Activated T-cell treated with anti-CD3 and anti-CD28 coated beads, Interleukin-2, amount 50 U/mL, for 72 hours (primary cell): ENCODE measurements at places on chromosomes 4 and X. TPM values are rescaled to one million over a fixed set of nuclear protein-coding genes. Genes with fewer than 3 reads are reported as not detected.

Gene FAM114A1
- 0.83 TPM for total RNA-seq

DNA sequence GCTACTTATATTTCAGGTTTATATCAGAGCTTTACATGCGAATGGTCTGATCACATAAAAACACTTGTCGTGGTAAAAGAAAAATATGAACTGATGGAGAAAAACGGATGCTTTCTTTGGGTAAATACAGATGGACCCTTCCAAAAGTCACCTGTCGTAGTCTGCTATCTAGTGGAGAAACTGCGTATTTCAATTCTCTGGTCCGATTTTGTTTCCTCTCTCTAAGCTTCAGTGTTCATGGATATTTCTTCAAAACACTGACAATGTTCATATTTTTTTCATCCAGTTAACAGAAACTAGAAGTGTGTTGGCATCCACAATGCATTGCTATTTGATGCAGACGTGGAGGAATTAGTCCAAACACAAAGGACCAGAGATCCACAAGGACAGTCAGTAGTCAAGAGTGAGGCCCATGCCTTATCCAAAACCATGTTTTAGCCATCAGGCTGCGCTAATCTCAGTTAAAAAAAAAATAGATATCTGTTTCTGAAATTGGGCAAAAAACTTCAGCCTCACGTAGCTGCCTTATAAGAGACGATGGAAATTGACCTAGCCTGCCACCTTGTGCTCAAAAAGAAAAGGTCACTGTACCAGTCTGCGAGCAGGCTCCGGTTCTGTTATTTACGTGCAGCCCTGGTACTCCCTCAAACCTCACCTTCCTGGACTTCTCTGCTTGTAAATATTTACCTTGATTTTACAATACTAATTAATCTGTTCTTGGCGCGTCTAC, 16.0 kb downstream of the MEPE start:
- H3K36me3 ChIP-seq, result no peaks in the 10 kb centered on the region
- H3K27ac ChIP-seq, result no peak overlapping the region
- peaks cover 3% of the 10 kb centered on the region for H3K27me3 ChIP-seq

Gene TEX13C
- not detected for total RNA-seq

- H3K4me1 ChIP-seq, result peaks cover 28% of the 10 kb centered on the region
- H3K4me3 ChIP-seq, result no peak overlapping the region
- H3K27me3 ChIP-seq, result no peaks in the 10 kb centered on the region
- no peak for DNase-seq
Measured at GRCh38 chr4:145902522-145902921, 36.1 kb downstream of the ZNF827 start.

DNA sequence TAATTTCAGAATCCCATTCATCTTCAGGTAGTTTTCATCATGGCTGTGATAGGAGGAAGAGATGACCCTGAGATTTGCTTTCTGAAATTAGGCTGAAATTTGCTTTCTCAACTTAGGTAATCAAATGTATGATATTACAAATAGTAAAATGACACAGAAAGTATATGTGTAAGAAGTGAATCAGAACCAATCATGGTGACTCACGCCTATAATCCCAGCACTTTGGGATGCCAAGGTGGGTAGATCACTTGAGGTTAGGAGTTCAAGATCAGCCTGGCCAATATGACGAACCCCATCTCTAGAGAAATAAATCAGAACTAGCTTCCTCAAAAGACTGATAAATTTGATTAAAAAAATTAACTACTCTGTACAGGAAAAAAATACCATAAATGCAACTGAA, 555.4 kb downstream of the STPG2 start:
- no peaks in the 10 kb centered on the region for H3K27me3 ChIP-seq
- no peak overlapping the region for H3K4me3 ChIP-seq
- H3K27ac ChIP-seq, result no peak overlapping the region
- DNase-seq, result no peak

GRCh38 chr4:84730375-84730774, 147.4 kb downstream of the CDS1 start:
- no peak overlapping the region for H3K4me3 ChIP-seq
- H3K27me3 ChIP-seq, result no peaks in the 10 kb centered on the region
- H3K4me1 ChIP-seq, result no peaks in the 10 kb centered on the region
- DNase-seq, result no peak

DNA sequence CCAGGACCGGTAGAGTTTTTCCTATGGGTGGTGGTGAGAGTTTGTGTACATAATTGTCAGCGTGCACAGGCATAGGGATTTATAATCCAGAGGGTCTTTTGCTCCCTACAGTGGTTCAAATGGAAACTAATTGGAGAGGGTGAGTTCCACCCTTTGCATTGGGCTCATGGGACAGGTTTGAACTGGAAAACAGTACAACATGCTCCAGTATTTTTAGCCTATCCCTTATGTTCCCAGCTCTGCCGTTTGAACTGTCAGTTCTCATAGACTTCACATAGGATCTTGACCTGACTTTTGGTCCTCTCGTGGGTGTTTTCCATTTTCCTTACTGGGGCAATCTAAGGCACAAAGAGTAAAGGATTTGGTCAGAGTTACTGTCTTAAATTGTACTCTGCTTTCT, 31.8 kb downstream of the FHL1 start:
- no peaks in the 10 kb centered on the region for H3K36me3 ChIP-seq
- no peaks in the 10 kb centered on the region for H3K4me1 ChIP-seq
- peaks cover 8% of the 10 kb centered on the region for H3K27me3 ChIP-seq
- no peak overlapping the region for H3K4me3 ChIP-seq

Gene STARD8
- 1.3 TPM for total RNA-seq

- no peak for DNase-seq
- H3K4me1 ChIP-seq, result no peaks in the 10 kb centered on the region
- no peak overlapping the region for H3K4me3 ChIP-seq
- H3K27me3 ChIP-seq, result no peaks in the 10 kb centered on the region
Measured at GRCh38 chr4:93730760-93731159, 97.8 kb upstream of the ATOH1 start.

Gene CNKSR2
- 7.6 TPM for total RNA-seq

- peaks cover 16% of the 10 kb centered on the region for H3K27me3 ChIP-seq
- H3K27ac ChIP-seq, result no peak overlapping the region
- H3K36me3 ChIP-seq, result peaks cover 1% of the 10 kb centered on the region
- no peak for DNase-seq
- H3K4me3 ChIP-seq, result no peak overlapping the region
- H3K4me1 ChIP-seq, result peaks cover 14% of the 10 kb centered on the region
Measured at GRCh38 chrX:17788956-17789562, 51.8 kb downstream of the SCML1 start.

GRCh38 chr4:955161-955921, 18.0 kb downstream of the DGKQ start:
- H3K4me1 ChIP-seq, result no peaks in the 10 kb centered on the region
- no peaks in the 10 kb centered on the region for H3K27me3 ChIP-seq
- H3K4me3 ChIP-seq, result no peak overlapping the region
- no peak overlapping the region for H3K27ac ChIP-seq
- no peaks in the 10 kb centered on the region for H3K36me3 ChIP-seq
- no peak for DNase-seq

GRCh38 chr4:173990126-173990868, 293.2 kb downstream of the FBXO8 start:
- no peaks in the 10 kb centered on the region for H3K4me1 ChIP-seq
- no peaks in the 10 kb centered on the region for H3K27me3 ChIP-seq
- no peak for DNase-seq
- H3K36me3 ChIP-seq, result no peaks in the 10 kb centered on the region
- no peak overlapping the region for H3K4me3 ChIP-seq
- no peak overlapping the region for H3K27ac ChIP-seq

DNA sequence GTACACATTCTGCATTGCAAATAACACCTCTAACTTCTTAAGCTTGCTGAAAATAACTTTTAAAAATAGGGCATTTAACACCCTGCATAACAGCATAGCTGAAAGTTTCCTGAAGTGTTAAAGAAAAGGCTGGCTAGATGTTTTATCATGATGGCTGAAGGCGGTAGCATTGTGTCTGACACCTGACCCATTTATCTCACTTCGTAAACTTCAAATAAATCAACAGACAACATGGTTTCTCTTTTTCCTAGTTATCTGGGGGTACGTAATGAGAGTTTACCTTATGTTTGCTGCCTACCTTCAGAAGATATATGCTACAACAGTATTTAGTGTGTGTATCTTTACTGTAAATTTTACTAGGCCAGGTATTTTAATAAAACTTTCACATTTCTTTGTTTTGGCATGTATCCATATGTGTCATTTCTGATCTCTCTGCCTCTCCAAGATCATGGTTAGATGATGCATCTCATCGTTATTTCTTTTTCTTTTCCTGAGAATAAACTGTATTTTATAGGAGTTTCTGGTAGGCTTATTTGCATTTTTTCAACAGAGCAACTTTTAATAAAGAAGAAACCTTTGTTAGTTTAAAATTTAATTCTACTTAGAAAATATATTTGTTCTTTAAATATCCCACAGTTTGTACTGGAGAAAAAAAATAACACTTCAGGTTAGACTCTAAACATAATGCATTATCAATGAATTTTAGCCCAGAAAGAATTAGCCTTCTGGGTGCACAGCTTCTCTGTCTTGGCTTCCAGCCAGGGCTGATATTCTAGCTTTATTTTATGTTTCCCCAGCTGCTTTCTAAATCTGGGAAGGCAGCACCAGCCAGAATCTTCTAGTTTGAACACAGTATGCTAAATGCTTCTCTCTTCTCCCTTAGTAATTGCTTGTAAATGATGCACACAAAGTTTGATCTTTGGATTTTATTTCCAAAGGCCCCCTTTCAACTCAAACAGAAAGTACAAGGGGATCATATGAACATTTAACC, 2.9 kb downstream of the NDST4 start:
- H3K36me3 ChIP-seq, result no peaks in the 10 kb centered on the region
- H3K27ac ChIP-seq, result no peak overlapping the region
- DNase-seq, result no peak
- no peak overlapping the region for H3K4me3 ChIP-seq

Gene FGFRL1
- 18.6 TPM for total RNA-seq

- H3K36me3 ChIP-seq, result peaks cover 2% of the 10 kb centered on the region
- no peak for DNase-seq
- no peaks in the 10 kb centered on the region for H3K27me3 ChIP-seq
- no peak overlapping the region for H3K27ac ChIP-seq
- H3K4me3 ChIP-seq, result no peak overlapping the region
Measured at GRCh38 chr4:19123681-19124080, 1102.1 kb upstream of the LCORL start.

DNA sequence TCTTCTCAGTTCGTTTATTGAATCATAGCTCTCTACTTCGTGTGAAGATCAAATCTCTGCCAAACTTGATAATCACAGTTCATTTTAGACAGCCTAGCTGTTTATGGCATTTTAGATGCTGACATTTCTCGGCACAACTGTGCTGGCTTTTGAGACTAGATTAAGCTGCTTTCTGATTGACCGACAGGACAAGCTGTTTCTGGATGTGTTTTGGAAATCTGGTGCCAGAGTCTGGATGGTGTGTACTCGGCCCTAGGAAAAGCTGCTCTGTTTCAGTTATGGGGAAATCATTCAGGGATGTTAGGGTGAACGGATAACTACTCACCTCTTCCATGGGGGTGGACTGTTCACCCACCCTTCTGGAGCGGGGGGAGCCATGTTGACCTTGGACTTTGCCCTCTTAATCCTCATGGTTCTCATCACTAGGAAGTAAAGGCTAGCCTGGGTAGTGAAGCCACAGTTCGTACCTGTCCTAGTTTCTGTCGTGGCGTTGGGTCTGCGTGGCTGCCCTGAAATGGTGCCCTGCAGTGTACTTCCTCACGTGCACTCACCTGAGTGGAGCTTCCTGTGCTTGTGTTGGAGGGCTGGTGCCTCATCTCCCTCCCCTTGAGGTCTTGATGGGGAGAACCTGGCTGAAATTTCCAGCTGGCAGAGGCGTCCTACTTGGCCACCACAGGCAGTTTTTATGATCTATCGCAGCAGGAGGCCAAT, 13.7 kb upstream of the WDR1 start:
- no peak overlapping the region for H3K27ac ChIP-seq
- no peaks in the 10 kb centered on the region for H3K27me3 ChIP-seq
- DNase-seq, result no peak
- H3K36me3 ChIP-seq, result no peaks in the 10 kb centered on the region
- no peaks in the 10 kb centered on the region for H3K4me1 ChIP-seq

DNA sequence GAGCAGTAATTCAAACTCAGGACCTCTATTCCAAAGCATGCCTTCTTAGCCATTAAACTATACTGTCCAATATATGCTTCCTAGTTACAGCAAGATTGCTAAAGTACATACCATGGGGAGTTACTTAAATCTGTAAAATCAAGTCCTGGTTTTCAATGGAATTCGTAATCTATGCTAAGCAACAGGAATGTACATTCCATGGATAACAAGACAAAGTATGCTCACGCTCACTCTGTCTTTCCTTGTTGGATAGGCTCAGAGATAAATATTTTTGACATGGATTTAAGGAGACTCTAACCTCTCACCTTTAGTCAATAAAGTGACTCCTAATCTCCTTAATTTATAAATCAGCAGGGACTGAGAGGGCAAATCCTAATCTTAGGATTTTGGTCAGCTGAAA, 47.3 kb upstream of the STK26 start:
- H3K27ac ChIP-seq, result no peak overlapping the region
- H3K4me1 ChIP-seq, result peaks cover 15% of the 10 kb centered on the region
- no peak overlapping the region for H3K4me3 ChIP-seq
- H3K27me3 ChIP-seq, result peaks cover 1% of the 10 kb centered on the region
- no peak for DNase-seq

GRCh38 chr4:25258980-25259578, 25.2 kb downstream of the PI4K2B start:
- no peaks in the 10 kb centered on the region for H3K4me1 ChIP-seq
- no peak for DNase-seq
- no peaks in the 10 kb centered on the region for H3K27me3 ChIP-seq
- no peak overlapping the region for H3K27ac ChIP-seq
- H3K4me3 ChIP-seq, result no peak overlapping the region
- peaks cover 4% of the 10 kb centered on the region for H3K36me3 ChIP-seq

Gene AFF2
- 2.8 TPM for total RNA-seq

GRCh38 chrX:50814701-50815100, 707 bp upstream of the SHROOM4 start:
- peak overlapping the region; percentile 69 for H3K4me3 ChIP-seq
- no peak for DNase-seq
- no peaks in the 10 kb centered on the region for H3K36me3 ChIP-seq

Gene HPGD
- total RNA-seq, result 5.2 TPM

- H3K27ac ChIP-seq, result peak overlapping the region; percentile 99
- peaks cover 6% of the 10 kb centered on the region for H3K36me3 ChIP-seq
- H3K4me1 ChIP-seq, result peaks cover 26% of the 10 kb centered on the region
- peaks cover 7% of the 10 kb centered on the region for H3K27me3 ChIP-seq
Measured at GRCh38 chrX:135520022-135520552, 373 bp upstream of the INTS6L start.

GRCh38 chrX:129235903-129236302, 287.4 kb downstream of the SMARCA1 start:
- DNase-seq, result no peak
- H3K36me3 ChIP-seq, result no peaks in the 10 kb centered on the region
- H3K27me3 ChIP-seq, result peaks cover 7% of the 10 kb centered on the region
- no peaks in the 10 kb centered on the region for H3K4me1 ChIP-seq
- no peak overlapping the region for H3K4me3 ChIP-seq

Gene RADX
- total RNA-seq, result 10.6 TPM

Gene CFP
- total RNA-seq, result 6.4 TPM

Gene HSPA4L
- 2.2 TPM for total RNA-seq
